Upper lobe of left lung (tissue), 6 donors: ENCODE measurements at places on chromosomes 7 and 10. TPM values are rescaled to one million over a fixed set of nuclear protein-coding genes. Genes with fewer than 3 reads are reported as not detected.

- no peak overlapping the region for H3K4me3 ChIP-seq
- no peak for DNase-seq
- no peak overlapping the region for H3K27ac ChIP-seq
- H3K36me3 ChIP-seq, result no peaks in the 10 kb centered on the region
Measured at GRCh38 chr10:114492351-114493037, 88.2 kb upstream of the AFAP1L2 start.

DNA sequence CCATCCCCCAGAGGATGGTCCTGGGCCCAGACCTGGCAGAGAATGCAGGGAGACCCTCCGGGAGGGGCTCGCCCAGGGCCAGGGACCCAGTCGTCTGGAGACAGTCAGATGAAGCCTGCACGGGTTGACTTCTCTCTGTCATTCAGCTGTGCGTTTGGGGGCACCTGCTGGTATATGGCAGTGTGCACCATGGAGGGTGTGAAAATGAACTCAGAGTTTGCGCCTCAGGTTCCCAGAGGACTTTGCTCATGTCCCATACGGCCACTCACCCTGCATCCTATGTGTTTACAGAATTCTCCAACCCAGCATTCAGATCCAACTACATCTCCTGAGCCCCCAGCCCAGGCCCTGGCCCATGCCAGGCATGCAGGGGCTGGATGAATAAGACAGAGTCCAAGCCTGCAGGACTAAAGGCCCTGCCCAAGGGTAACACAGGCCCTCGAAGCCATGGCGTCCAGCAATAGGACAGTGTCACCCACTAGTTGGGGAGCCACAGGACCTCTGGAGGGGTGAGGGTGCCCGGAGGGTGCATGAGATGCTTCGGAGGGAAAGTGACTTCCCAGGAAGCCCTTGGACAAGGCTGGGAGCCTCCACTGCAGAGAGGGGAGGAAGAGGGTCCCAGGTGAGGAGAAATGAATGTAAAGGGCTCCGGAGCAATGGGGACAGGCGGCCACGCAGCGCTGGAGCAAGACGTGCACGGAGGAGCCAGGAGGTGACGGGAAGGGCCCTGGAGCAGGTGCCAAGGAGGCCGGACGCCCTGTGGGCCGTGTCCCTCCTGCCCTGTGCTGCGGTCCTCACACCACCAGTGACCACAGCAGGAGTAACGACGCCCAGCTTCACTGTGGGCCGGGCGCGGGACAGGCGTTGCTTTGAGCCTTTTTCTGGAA, 36.3 kb downstream of the CALML3 start:
- DNase-seq, result peak; percentile 20
- peaks cover 11% of the 10 kb centered on the region for H3K4me1 ChIP-seq
- H3K27ac ChIP-seq, result no peak overlapping the region
- H3K27me3 ChIP-seq, result no peaks in the 10 kb centered on the region

Gene SUN3
- total RNA-seq, result not detected

DNA sequence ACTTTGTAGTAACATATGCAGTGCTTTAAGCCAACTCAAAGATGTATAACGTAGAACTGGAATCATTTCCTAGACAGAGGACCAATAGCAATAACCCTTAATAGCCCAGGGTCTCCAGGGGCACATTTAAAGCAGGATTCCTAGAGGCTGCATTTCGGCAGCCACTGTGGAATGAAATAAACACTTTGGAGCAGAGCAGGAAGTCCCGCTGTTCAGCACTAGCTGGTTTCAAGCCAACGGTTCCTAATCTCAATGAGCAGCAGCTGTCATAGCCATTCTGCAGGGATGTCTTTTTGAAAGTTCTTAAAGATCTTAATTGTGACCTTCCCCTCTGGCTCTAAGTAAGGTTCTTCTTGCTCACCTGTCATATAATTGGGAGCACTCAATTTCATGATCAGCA, 18.4 kb upstream of the MACROH2A2 start:
- no peak overlapping the region for H3K27ac ChIP-seq
- H3K4me1 ChIP-seq, result no peaks in the 10 kb centered on the region
- no peak for DNase-seq
- no peaks in the 10 kb centered on the region for H3K36me3 ChIP-seq
- no peak overlapping the region for H3K4me3 ChIP-seq

Gene TAC1
- total RNA-seq, result not detected

- peaks cover 21% of the 10 kb centered on the region for H3K4me1 ChIP-seq
- H3K27me3 ChIP-seq, result no peaks in the 10 kb centered on the region
- no peaks in the 10 kb centered on the region for H3K36me3 ChIP-seq
- no peak overlapping the region for H3K27ac ChIP-seq
Measured at GRCh38 chr7:28078036-28078901, 102.3 kb downstream of the JAZF1 start.

Gene CASTOR2
- 8.9 TPM for total RNA-seq

DNA sequence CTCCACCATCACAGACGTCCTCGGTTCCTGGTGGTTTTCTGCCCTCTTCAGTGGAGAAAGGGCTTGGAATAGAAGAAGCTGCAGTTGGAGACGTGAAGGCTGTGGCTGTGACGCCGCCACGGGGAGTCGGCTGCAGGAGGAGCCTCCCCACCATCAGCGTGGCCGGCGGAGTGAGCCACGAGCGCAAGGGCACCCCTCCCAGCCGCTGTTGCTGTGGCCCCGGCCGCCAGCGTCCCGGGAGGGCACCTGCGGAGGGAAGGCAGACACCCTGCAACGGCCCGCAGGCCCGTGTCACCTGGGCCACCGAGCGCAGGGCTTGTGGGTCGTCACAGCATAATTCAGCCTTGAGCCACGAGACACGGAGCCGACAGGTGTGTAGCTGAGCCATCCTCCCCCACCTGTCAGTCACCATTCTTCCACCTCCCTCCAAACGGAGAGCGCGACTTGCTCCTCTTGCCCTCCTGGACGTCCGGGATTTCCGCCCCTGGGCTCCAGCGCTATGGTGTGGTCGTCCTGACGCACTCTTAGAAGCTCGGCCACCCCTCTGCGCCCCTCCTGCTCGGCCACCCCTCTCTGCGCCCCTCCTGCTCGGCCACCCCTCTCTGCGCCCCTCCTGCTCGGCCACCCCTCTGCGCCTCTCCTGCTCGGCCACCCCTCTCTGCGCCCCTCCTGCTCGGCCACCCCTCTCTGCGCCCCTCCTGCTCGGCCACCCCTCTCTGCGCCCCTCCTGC, 102.7 kb downstream of the PTPRN2 start:
- H3K36me3 ChIP-seq, result no peaks in the 10 kb centered on the region
- H3K4me3 ChIP-seq, result no peak overlapping the region
- no peak for DNase-seq
- no peak overlapping the region for H3K27ac ChIP-seq
- H3K4me1 ChIP-seq, result no peaks in the 10 kb centered on the region

- peak overlapping the region; percentile 31 for H3K4me3 ChIP-seq
- H3K27ac ChIP-seq, result no peak overlapping the region
- no peaks in the 10 kb centered on the region for H3K36me3 ChIP-seq
- H3K27me3 ChIP-seq, result no peaks in the 10 kb centered on the region
- H3K4me1 ChIP-seq, result peaks cover 3% of the 10 kb centered on the region
Measured at GRCh38 chr7:6516387-6516983, 34.8 kb downstream of the GRID2IP start.

Gene SPDYE16
- not detected for total RNA-seq

Gene ATOH7
- not detected for total RNA-seq

DNA sequence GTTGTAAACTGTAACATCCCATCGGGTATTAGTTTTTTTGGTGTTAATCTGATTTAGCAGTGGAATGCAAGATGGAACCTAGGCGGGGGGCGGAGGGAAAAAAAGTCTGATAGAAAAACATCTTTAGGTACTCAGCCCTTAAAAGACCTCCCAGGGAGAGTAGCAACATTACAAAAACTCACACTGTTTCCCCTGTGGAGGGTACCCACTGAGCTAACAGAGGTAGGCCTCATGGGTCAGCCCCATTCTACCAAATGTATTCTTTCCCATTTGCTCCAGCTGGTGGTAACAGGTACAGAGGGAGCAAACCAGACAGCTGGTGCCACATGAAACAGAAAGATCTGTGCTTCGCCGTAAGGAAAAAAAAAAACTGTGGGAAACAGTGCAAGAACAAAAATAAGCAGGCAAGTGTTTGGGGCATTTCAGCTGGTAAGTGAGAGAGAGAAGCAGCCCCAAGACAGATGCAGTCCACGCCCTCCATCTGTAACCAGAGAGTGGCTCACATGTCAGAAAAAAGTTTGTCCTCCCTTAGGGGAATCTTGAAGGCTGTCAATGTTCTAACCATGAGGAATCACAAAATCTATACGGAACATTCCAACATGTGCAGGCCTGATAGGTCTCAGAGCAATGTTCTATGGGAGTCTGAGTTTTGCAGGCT, 65.3 kb downstream of the HOXA1 start:
- no peaks in the 10 kb centered on the region for H3K36me3 ChIP-seq
- H3K27me3 ChIP-seq, result no peaks in the 10 kb centered on the region
- H3K4me3 ChIP-seq, result no peak overlapping the region
- no peak overlapping the region for H3K27ac ChIP-seq
- peaks cover 4% of the 10 kb centered on the region for H3K4me1 ChIP-seq

Gene CLDN3
- 21.9 TPM for total RNA-seq

Gene ASNS
- total RNA-seq, result 10.5 TPM

DNA sequence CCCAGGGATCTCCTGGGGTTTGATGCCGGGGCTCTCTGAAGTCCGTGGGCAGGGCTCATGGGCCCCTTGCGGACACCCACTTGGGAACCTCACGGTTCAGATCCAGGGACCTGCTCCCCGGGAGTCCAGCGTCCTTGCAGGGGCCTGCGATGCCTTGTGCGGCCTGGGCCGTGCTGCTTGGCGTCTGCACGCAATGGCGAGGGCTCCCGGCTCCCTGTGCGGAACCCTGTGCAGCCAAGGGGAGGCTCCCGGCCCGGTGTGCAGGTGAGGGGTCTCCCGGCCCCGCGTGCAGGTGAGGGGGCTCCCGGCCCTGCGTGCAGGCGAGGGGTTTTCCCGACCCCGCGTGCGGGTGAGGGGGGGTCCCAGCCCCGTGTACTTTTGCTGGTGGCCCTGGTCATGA, 146.7 kb downstream of the DNAJB6 start:
- no peaks in the 10 kb centered on the region for H3K27me3 ChIP-seq
- no peaks in the 10 kb centered on the region for H3K36me3 ChIP-seq
- no peak for DNase-seq
- no peak overlapping the region for H3K4me3 ChIP-seq
- H3K4me1 ChIP-seq, result no peaks in the 10 kb centered on the region

DNA sequence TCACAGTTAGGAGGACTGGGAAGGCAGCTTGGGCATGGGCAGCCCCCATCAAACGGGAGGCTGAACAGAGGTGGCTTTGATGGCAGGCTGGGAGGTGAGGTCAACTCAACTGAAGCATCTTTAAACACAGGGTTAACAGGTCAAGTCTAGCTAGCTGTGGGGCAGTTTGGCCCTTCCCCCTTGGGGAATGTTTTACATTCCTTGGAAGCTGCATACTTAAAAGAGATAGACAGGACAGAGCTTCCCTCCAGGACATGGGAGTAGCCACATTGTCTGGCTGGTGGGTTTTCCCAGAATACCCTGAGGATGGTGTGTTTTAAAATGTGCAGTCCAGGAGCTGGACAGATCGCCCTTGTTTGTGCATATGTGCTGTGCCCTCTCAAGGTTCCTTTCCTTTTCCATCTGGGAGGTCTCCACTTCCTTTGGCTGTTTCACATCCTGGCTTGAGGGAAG, 6.8 kb upstream of the RASSF4 start:
- no peaks in the 10 kb centered on the region for H3K27me3 ChIP-seq
- H3K4me1 ChIP-seq, result peaks cover 10% of the 10 kb centered on the region
- H3K36me3 ChIP-seq, result peaks cover 12% of the 10 kb centered on the region
- no peak overlapping the region for H3K27ac ChIP-seq
- no peak overlapping the region for H3K4me3 ChIP-seq
- no peak for DNase-seq

- H3K27ac ChIP-seq, result no peak overlapping the region
- H3K4me3 ChIP-seq, result no peak overlapping the region
- DNase-seq, result no peak
- H3K36me3 ChIP-seq, result peaks cover 6% of the 10 kb centered on the region
Measured at GRCh38 chr10:13617116-13617515, 30.4 kb downstream of the PRPF18 start.

Gene LIPK
- not detected for total RNA-seq

- no peak overlapping the region for H3K27ac ChIP-seq
- H3K4me1 ChIP-seq, result no peaks in the 10 kb centered on the region
- H3K4me3 ChIP-seq, result no peak overlapping the region
- DNase-seq, result no peak
- H3K27me3 ChIP-seq, result no peaks in the 10 kb centered on the region
- no peaks in the 10 kb centered on the region for H3K36me3 ChIP-seq
Measured at GRCh38 chr10:27564398-27564797, 60.3 kb downstream of the RAB18 start.

Gene AFAP1L2
- total RNA-seq, result 2.6 TPM

GRCh38 chr7:44762300-44762699, 13.7 kb downstream of the ZMIZ2 start:
- no peak overlapping the region for H3K4me3 ChIP-seq
- no peak overlapping the region for H3K27ac ChIP-seq
- peaks cover 1% of the 10 kb centered on the region for H3K4me1 ChIP-seq
- peaks cover 97% of the 10 kb centered on the region for H3K36me3 ChIP-seq

Gene OGA
- 185 TPM for total RNA-seq

GRCh38 chr10:124478515-124478914, 16.9 kb downstream of the LHPP start:
- H3K27ac ChIP-seq, result no peak overlapping the region
- DNase-seq, result no peak
- H3K27me3 ChIP-seq, result no peaks in the 10 kb centered on the region

GRCh38 chr7:108648989-108649388, 79.3 kb downstream of the DNAJB9 start:
- H3K27me3 ChIP-seq, result no peaks in the 10 kb centered on the region
- H3K36me3 ChIP-seq, result no peaks in the 10 kb centered on the region
- no peak overlapping the region for H3K4me3 ChIP-seq
- no peaks in the 10 kb centered on the region for H3K4me1 ChIP-seq
- DNase-seq, result no peak
- H3K27ac ChIP-seq, result no peak overlapping the region

DNA sequence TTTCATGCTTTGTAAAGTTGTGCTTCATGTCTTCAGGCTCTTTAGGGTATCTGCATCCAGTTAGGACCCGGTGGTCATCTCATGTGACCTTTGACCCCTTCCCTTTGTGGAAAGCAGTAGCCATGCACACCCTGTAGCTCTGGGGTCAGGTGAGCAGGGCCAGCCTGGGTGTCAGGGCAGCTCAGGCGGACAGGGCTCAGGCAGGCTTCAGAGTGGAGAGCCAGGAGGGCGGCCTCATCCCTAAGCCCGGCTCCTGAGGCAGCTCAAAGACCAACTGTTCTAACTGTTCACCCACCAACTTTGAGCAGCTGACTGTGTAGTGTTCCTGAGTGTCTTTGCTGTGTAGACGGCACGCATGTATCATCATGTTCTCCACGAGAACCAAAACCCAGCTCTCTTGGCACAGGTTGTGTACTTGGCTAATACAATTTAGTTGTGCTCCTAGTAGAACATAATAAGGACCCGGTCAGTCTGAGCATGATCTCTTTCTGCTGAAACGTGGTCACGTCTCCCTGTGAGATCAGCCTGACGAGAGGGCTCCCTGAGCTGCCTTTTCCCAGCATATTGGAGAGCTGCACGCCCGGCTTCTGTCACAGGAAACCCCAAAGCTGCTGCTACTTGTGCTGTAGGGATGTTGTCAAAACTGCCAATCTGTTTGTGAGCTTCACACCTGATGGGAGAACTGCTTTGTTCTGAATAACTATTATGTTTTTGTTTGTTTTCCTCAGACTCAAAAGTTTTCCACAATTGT, 30.0 kb downstream of the EEPD1 start:
- H3K27me3 ChIP-seq, result no peaks in the 10 kb centered on the region
- no peak overlapping the region for H3K4me3 ChIP-seq
- no peak overlapping the region for H3K27ac ChIP-seq
- DNase-seq, result no peak
- no peaks in the 10 kb centered on the region for H3K4me1 ChIP-seq

Gene ANKRD61
- total RNA-seq, result not detected

Gene ZP3
- 1.1 TPM for total RNA-seq

Gene GIMAP4
- 34.0 TPM for total RNA-seq

Gene FOXL3
- total RNA-seq, result not detected

- no peak overlapping the region for H3K27ac ChIP-seq
- peaks cover 13% of the 10 kb centered on the region for H3K27me3 ChIP-seq
- no peaks in the 10 kb centered on the region for H3K36me3 ChIP-seq
- peak overlapping the region; percentile 33 for H3K4me3 ChIP-seq
Measured at GRCh38 chr7:100171087-100171681, 2.8 kb upstream of the GAL3ST4 start.
